ENCODE measurements at places on chromosomes 4 and X.

GRCh38 chrX:20685652-20686051 lies 418.9 kb upstream of the RPS6KA3 start:
- no peak for DNase-seq

GRCh38 chr4:95825546-95825945 lies 14.3 kb upstream of the PDHA2 start:
- no peak for DNase-seq

GRCh38 chrX:101377547-101377946 lies 8.4 kb downstream of the BTK start:
- no peak for DNase-seq

GRCh38 chrX:153624196-153625091 lies 22.6 kb upstream of the DUSP9 start:
- DNase-seq = no peak

DNA sequence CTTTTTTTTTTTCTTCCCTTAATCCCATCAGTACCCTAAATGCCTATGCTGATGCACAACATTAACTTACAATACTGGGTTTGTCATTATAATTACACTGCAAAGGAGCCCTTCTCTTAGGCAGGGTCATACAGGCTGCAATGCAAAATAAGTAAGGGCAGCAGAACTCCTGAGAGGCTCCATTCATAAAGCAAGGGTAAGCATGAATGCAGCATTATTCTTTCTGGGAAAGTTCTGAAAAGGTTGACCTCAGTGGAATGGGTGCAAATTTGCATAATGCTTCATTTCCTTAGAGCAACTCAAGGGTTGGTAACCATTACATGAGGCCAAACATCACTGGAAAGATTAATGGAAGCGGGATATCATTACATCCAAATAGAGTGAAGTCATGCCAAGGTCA lies 789.2 kb downstream of the KLHL13 start:
- no peak for DNase-seq

GRCh38 chr4:148495463-148495862 lies 53.2 kb upstream of the NR3C2 start:
- no peak for DNase-seq

- no peak for DNase-seq
Measured at GRCh38 chr4:21887481-21887880, 61.1 kb downstream of the KCNIP4 start.

DNA sequence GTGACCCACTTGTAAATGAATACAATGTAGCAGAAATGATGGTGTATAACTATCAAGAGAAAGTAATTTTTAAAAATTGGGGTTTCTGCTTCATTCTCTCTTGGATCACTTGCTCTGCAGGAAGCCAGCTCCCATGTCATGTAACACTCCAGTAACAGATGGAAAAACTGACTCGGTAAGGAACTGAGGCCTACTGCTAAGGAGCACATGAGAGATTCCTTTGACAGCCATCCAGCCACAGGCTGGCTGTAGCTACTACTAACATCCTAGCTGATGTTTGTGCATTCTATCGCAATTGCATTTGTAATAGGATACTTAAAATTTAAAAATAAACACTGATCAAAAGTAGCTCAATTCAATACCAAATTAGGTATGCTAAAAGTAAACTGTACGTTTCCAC lies 102.3 kb upstream of the MAB21L2 start:
- no peak for DNase-seq

Data from GM12892 (cell line).